Naive thymus-derived CD4-positive, alpha-beta T cell (primary cell): ENCODE measurements at places on chromosomes 6 and 20.

- no peak overlapping the region for H3K4me3 ChIP-seq
- H3K36me3 ChIP-seq, result no peaks in the 10 kb centered on the region
- no peak overlapping the region for H3K27ac ChIP-seq
- H3K4me1 ChIP-seq, result no peaks in the 10 kb centered on the region
Measured at GRCh38 chr6:3789018-3789895, 37.7 kb upstream of the PXDC1 start.

- no peaks in the 10 kb centered on the region for H3K27me3 ChIP-seq
- H3K4me1 ChIP-seq, result peaks cover 24% of the 10 kb centered on the region
- H3K27ac ChIP-seq, result peak overlapping the region; percentile 32
- DNase-seq, result peak; percentile 60
- H3K36me3 ChIP-seq, result no peaks in the 10 kb centered on the region
Measured at GRCh38 chr6:149271348-149272340, 45.9 kb upstream of the TAB2 start.

- no peak for DNase-seq
- H3K27me3 ChIP-seq, result no peaks in the 10 kb centered on the region
- H3K36me3 ChIP-seq, result no peaks in the 10 kb centered on the region
- H3K27ac ChIP-seq, result no peak overlapping the region
- no peak overlapping the region for H3K4me3 ChIP-seq
- peaks cover 7% of the 10 kb centered on the region for H3K4me1 ChIP-seq
Measured at GRCh38 chr20:53699085-53699674, 105.5 kb upstream of the ZNF217 start.

DNA sequence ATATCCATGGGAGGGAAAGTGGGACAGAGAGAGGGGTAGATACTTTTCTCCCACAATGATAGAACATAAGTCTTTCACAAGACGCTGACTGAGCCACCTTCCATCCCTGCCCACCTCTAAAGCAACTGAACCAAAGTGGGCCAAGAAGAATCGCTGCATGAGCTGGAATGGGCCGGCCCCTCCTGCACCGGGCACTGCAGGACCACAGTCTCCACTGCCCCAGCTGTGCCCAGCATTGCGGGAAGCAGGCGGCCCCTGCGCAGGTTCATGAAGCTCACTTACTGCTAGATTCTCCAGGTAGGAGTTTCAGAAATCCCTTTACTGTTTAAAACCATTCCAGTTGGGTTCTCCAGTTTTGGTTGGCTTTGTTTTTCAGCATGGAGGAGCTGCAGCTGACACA lies 32.0 kb upstream of the CST7 start:
- peaks cover 4% of the 10 kb centered on the region for H3K4me1 ChIP-seq
- no peaks in the 10 kb centered on the region for H3K27me3 ChIP-seq
- H3K27ac ChIP-seq, result no peak overlapping the region
- no peak overlapping the region for H3K4me3 ChIP-seq

DNA sequence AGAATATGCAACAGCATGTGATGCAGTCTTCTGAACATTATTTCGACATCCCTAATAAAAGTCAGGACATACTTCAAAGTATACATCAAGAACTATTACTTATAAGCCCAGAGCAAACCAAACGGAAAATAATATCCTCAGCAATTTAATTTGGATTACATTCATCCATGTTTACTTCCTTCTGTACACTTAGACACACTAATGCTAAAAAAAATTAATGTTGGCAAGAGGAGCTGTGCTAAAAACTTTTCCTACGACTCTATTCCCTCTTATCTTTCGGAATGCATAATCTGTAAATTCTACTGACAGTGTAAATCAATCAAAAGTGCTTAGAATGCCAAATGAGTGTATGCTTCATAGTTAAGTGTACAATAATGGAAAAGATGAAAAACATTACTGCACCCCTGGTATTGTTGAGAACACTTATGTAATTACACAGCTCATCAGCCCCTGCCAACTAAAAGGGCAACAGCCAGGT lies 301.2 kb upstream of the HSF2 start:
- no peaks in the 10 kb centered on the region for H3K27me3 ChIP-seq
- no peak overlapping the region for H3K4me3 ChIP-seq
- H3K4me1 ChIP-seq, result no peaks in the 10 kb centered on the region
